Left hindlimb (tissue), 1 donor: ENCODE measurements at places on chromosomes 6 and 20.

GRCh38 chr6:90003069-90003795 lies 109.0 kb downstream of the GJA10 start:
- DNase-seq, result no peak

GRCh38 chr6:27980111-27980510 lies 23.1 kb downstream of the OR2B6 start:
- DNase-seq, result no peak

DNA sequence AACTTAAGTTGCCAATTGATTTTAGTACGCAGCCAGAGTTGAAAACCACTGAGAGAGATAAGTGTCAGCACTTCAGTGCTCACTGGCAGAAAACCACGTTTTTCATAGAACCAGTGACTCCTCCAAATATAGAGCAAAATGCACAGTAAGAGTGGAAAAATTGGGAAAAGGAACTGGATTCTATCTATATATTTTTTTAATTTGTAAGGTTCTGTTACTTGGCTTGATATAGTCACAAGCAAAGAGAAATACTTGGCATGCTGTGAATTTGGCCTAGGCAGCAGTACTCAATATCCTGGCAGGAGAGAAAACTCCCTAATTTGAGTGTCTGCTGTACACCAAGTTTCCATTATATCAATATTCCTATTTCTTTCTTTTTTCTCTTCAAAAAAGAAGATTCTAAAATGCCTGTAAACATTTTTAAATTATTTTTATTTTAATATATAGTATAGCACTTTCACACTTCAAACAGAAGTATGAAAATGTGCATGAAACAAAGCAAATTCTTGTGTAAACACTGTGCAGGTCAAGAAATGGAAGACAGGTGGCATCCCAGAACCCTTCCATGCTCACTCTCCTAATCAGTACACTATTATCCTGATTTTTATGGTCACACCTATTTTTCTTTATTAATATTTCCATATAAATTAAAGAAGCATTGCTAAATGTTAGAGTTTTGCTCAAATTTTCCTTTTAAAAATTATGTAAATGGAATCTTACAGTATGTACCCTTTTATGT lies 561.8 kb upstream of the RNF217 start:
- DNase-seq, result no peak

DNA sequence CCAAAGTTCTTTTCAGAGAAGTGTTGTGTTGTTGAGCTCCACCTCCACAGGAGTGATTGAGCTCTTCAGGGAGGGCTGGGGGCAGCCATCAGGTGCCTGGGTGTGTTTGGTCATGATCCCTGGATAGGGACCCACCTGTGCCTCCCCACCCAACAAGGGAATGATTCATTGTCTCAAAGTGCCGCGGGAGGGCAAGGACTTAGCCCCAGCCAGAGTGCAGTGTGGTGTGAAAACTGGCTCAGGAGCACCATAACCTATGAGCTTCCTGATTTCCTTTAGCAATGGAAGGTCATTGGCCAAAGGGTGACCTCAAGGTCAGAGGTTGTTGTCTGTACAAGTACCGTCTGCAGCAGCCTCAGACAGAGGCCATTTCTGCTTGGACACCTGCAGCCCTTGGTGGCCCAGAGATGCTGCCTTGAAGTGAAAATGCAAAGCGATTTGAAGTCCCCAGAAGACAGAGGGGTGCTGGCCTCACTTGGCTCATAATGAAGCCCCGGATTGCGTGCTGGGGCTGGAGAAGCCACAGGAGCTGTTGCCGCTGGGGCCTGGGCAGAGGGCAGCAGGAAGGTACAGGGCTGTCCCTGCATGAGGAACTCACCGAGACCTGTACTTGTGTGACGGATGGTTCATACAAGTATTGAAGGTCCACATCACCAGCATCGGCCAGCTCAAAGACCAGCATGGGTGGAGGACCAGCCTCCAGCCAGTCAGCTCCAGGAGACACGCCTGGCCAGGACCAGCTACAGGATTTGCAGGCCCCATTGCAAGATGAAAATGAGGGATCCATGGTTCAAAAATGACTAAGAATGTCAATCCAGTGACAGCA lies 100.6 kb upstream of the DUSP22 start:
- no peak for DNase-seq

- no peak for DNase-seq
Observed at GRCh38 chr6:42260972-42261371, 43.3 kb upstream of the MRPS10 start.

GRCh38 chr6:106520711-106521401 lies 108.4 kb downstream of the RTN4IP1 start:
- no peak for DNase-seq

- no peak for DNase-seq
Observed at GRCh38 chr20:31693987-31694661, 28.5 kb downstream of the BCL2L1 start.

DNA sequence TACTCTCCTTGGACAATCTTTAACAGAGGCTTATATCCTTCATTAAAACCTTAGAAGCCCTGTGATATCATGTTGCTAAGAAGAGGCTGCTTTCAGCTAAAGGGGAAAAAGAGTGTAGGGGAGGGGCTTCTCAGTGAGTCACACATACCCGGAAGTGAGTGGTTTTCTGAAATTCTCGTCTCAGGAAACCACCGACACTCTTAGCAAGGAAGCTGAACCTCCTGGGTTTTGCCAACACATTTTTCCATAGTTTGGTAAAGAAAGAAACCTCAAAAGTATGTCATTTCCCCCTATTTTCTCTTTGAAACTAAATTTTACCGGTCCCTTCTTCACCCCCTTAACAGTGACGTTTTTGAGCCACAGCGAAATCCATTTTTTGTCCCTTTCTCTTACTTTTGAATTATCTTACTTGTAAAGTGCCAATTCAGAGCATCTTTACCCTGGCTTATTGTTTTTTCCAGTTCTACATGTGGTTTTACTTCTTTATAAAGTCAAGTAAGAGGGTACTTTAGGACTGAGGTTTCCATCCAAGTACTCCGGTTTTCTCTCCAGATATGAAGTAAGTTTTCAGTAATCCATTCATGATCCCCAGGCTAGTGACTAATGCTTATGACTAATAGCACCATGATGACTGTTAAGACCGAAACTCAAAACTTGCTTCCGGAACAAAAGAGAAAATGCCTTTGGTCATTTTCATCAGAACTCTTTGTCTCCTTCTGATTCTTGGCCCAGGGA lies 219.3 kb downstream of the ARHGAP18 start:
- peak; percentile 60 for DNase-seq

GRCh38 chr20:59451066-59451630 lies 150.7 kb downstream of the EDN3 start:
- no peak for DNase-seq

GRCh38 chr6:116246089-116246488 lies 7.8 kb downstream of the TSPYL4 start:
- no peak for DNase-seq

- no peak for DNase-seq
Observed at GRCh38 chr6:139540276-139540675, 165.8 kb upstream of the CITED2 start.

- no peak for DNase-seq
Observed at GRCh38 chr6:96542702-96543101, 20.2 kb upstream of the FHL5 start.
